ENCODE measurements at places on chromosomes 6 and 20.
A peak's percentile ranks its signal among the peaks of the same experiment; 100 is the strongest.

GRCh38 chr20:21820688-21821087 lies 115.2 kb downstream of the PAX1 start:
- no peak for DNase-seq

- no peak for DNase-seq
These were observed 24.1 kb downstream of the KLHL32 start for GRCh38 chr6:96948631-96949030.

DNA sequence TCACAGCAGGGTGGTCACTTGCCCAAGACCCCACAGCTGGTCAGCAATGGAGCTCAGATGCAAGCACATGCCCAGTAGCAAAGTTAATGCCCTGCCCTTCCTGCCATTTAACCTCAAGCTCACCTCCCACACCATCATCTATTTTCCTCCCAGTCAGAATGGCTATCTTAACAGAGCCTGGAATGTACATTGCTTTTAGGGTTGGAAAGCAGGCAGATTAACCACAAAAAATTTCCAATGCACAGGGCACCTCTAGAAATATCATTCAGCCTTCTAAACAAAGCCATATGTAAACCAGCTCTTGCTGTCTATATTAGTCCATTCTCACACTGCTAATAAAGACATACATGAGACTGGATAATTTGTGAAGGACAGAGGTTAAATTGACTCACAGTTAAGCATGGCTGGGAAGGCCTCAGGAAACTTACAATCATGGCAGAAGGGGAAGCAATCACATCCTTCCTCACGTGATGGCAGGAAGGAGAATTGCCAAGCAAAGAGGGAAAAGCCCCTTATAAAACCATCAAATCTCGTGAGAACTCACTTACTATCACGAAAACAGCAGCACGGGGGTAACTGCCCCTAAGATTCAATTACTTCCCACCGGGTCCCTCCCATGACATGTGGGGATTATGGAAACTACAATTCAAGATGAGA lies 106.9 kb downstream of the FYN start:
- no peak for DNase-seq

- no peak for DNase-seq
These were observed 579.5 kb upstream of the HTR1E start for GRCh38 chr6:86357877-86358276.

GRCh38 chr6:137697267-137697938 lies 169.7 kb upstream of the TNFAIP3 start:
- peak; percentile 88 for DNase-seq

GRCh38 chr20:50193836-50194421 lies 3.3 kb downstream of the CEBPB start:
- DNase-seq: no peak

DNA sequence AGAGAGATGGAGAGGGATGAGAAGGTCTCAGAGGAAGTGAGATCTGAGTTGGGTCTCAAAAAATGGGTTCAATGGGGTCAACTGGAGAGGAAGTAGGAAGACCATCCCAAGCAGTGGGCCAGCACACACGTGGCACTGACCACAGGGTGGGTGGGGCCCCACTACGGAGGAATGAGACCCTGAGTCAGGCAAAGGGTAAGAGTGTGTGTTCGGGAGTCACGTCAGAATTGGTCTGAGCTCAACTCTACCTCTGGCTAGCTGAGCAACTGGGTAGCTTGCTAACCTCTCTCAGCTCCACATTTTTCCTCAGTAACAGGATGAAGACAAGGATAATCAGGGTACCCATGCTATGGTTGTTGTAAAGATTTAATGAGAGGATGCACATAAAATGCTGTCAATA lies 79.0 kb downstream of the TRERF1 start:
- DNase-seq: no peak

DNA sequence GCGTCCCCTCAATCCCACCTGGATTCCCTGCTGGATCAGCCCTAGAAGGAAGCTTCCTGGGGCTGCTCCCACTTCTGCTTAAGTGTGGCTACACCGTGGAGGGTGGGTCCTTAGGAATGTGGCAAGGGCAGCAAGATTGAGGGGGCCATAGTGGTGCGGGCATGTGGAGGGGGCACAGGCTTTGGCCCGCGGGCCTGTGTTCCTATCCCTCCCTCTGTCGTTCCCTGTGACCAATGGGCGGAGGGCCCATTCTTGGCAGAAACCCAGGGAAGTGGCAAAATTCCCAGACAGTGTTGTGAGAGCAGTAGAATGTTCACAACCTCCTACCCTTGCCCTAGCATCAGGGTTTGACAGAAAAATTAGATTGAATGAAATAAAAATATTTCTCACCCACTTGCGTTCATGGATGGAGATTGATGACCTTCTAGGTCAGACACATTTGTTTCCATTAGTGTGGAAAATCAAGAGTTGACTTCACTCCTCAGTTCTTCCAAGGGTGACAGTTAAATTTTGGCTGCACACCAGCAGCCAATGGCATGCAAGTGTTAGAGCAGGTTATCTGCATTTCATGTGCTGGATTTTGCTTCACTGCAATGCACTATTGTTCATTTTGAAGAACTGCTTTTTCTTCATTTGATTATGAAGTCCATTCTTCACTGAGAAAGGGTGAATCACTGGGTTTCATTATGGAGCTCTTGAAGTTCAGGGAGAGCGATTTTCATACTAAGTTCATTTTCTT lies 49.3 kb upstream of the AHI1 start:
- DNase-seq: no peak

GRCh38 chr6:105220186-105220585 lies 40.4 kb upstream of the POPDC3 start:
- DNase-seq: no peak

- DNase-seq: no peak
These were observed 1.5 kb upstream of the IPCEF1 start for GRCh38 chr6:154358019-154358545.

DNA sequence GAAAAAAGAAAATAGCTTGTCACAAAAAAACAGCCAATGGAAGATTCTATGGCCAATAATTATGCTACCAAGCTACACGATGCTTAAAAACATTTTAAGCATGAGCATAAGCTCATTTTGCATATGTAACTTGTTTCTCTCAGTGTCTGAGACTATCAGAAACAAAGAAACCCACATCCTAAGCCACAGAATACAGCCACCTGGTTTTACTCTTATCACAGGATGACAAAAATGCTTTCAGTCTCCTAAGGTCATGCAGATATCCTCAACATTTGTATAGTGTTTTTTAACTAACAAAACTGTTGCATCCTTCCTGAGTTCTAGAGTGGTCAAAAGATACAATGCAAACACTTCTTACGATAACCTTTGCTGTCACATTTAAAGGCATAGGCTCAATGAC lies 172.1 kb upstream of the RUNX2 start:
- no peak for DNase-seq

GRCh38 chr6:39041072-39041471 lies 7.5 kb upstream of the GLP1R start:
- DNase-seq: no peak

- no peak for DNase-seq
These were observed 24.6 kb downstream of the TBX18 start for GRCh38 chr6:84739866-84740208.

DNA sequence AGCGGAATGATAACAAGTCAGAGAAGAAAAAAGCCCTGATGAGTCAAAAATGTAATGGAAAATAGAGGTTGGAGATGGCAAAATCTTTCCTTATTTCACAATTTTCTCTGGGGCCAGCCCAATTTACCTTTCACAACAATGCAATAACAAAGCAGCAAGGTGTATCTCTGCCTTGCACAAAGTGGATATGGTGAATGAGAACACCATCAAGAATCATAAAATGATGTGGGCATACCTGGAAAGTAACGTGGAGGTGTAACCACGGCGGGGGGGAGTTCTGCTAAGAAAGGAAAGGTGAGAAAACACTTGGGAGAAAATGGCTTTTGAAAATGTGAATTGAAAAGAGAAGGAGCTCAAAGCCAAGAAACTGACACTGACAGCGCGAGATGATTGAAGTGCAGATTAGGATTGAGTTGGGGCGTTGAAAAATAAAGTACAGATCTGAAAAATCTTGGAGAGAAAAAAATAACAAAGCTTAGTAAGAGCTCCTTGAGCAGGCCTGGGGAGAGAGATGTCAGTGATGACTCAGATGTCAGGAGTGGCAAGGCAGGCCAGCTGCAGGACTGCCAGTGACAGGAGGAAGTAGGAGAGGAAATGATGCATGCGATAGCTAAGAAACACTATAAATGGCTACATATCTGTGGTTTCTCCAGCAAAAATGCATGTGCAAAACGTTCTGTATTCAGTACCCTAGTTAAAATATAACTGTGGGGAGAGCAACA lies 26.2 kb downstream of the ARHGAP18 start:
- peak; percentile 80 for DNase-seq

DNA sequence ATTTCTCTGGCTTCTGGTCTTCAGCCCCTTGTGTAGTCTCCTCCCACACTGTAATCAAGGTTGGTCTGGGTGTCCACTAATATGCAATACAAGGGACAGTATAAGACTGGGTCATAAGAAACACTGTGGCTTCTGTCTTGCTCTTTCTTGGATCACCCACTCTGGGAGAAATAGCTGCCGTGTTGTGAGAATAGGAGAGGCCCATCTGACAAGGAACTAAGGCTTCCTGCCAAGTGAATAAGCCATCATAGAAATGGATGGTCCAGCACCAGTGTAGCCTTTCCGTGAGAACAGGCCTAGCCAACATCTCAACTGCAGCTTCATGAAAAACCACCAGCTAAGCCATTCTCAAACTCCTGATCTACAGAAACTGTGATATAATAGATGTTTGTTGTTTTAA lies 23.3 kb downstream of the BAG2 start:
- no peak for DNase-seq

GRCh38 chr20:51221791-51222408 lies 199.0 kb upstream of the KCNG1 start:
- no peak for DNase-seq

- DNase-seq: peak; percentile 58
These were observed 129.5 kb upstream of the PTPN1 start for GRCh38 chr20:50380697-50381040.

GRCh38 chr20:9498322-9498721 lies 16.1 kb upstream of the LAMP5 start:
- no peak for DNase-seq

DNA sequence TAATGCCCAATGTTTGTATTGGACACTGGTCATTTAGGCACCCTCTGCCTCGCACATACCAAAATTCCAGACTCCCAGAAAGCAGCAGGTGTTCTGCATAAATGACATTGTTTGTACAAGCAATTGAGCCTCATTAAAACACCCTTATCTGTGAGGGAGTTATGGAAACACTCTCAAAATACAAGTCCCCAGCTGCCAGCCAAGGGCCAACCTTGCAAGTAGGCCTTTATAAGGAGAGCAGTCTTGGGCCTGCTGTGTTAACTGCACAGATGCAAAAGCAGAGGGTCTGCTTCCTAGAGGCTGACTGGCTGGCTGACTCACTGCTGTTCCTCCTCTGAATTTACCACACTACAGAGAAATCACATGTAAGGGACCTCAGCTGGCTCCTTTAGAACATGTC lies 150.4 kb upstream of the HMGN3 start:
- DNase-seq: peak; percentile 83

- no peak for DNase-seq
These were observed 16.8 kb upstream of the DCBLD1 start for GRCh38 chr6:117465691-117466090.

- peak; percentile 20 for DNase-seq
These were observed 14.8 kb downstream of the FAXC start for GRCh38 chr6:99334526-99335127.

DNA sequence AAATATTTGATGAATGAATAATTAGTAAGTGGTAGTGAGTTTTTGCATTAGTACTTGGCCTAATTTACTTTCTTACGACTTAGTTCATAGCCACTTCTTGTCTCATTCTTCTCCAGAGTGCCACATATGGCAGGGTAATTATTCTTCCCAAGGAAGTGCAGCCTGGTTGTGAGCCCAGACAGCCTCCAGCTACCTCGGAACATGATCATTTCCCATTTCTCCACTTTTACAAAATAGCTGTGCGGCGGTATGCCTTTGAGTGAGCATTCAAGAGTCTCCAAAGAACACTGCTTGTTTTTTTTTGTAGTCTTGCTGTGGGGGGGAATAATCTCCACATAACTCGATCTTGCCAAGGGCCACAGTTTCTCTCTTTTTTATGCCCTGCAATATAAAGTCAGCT lies 765.0 kb downstream of the HDGFL1 start:
- no peak for DNase-seq

GRCh38 chr6:108736832-108737231 lies 111.4 kb upstream of the ARMC2 start:
- DNase-seq: peak; percentile 34

DNA sequence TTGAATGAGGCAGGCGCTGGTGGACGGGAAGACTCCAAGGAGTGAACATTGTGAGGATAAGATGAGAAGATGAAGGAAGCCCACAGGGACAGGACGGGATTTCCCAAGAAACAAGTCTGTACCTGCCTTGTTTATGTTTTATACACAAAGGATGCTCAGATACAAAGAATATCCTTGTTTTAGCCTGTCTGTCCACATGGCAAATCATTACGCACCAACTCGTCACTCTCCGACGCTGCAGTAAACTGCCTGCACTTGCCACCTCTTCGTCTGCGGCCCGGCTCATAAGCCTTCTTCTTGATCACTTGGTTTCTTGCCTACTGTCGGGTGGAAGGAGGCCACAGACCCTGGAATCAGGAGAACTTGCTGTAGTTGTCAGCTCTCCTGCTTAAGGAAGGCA lies 85.4 kb downstream of the CD83 start:
- no peak for DNase-seq

GRCh38 chr6:146503096-146503495 lies 40.5 kb upstream of the RAB32 start:
- no peak for DNase-seq

GRCh38 chr6:126302191-126302590 lies 37.7 kb upstream of the CENPW start:
- peak; percentile 45 for DNase-seq

DNA sequence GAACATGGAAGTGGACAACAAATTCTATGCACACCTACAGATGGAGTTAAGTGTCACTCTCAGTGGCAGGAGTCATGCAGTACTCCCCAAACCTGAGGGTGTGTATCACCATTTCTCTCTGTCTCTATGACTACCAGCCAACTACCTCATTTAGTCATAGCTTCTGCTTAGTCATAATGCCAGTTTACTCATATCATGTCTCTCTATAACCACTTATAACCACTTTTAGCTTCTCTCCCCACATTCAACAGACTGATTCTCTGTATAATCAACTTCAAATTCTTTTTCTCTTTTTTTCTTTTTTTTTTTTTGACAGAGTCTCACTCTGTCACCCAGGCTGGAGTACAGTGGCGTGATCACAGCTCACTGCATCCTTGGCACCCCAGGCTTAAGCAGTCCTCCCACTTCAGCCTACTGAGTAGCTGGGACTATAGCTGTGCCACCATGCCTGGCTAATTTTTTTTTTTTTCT lies 13.8 kb upstream of the GTF3C6 start:
- DNase-seq: no peak

DNA sequence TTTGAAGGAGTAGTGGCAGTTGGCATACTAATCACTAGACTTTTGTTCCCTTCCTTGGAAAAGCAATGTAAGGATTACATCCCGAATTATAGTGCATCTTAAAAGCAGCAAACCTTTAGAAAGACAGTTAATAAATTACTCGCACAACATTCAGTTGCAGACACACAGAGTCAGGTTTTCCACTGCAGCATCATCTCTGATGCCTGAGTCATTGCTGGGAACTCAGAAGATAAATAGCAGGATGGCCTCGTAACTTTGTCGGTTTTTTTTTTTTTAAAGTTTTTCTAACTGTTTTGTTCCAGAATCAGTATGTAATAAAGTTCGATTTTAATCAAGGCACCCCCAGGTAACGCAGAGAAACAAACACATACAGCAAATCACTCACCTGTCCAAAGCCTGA lies 34.3 kb downstream of the GJA10 start:
- DNase-seq: no peak

All from SJCRH30 (cell line).